Mammary epithelial cell (primary cell): ENCODE measurements at places on chromosomes 12 and 14. TPM values are rescaled to one million over a fixed set of nuclear protein-coding genes. Genes with fewer than 3 reads are reported as not detected.

DNA sequence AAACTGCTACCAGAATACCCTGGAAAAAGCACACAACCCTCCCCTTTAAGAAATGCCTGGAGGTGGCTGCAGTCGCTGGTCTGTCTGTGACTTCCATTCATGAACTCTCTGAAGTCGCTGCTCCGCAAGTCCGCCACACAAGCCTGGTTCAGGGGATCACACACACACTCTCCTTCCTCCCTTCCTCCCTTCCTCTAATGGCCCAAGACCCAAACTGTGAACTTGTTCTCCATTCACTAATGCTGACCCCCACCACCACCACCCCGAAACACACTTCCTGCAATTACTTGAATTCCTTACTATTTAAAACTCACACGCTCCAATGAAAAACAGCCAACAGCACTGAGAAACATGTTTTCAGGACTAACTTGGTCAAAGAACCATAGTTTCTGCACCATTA lies 1.0 kb upstream of the LMO3 start:
- DNase-seq, result no peak

GRCh38 chr12:42541965-42542364 lies 47.6 kb downstream of the PRICKLE1 start:
- no peak for DNase-seq

GRCh38 chr12:45269412-45269751 lies 53.5 kb downstream of the ANO6 start:
- no peak for DNase-seq

- DNase-seq, result peak; percentile 51
These were observed 79.9 kb downstream of the BCL11B start for GRCh38 chr14:99192028-99192621.

- DNase-seq, result no peak
These were observed 165.2 kb downstream of the TSPAN9 start for GRCh38 chr12:3242199-3242863.

The PPP1R1A gene
- not detected in 2 replicates for total RNA-seq

The USP15 gene
- 57.7 and 62.0 TPM in 2 replicates for total RNA-seq
